ENCODE measurements at places on chromosomes 4 and X.

DNA sequence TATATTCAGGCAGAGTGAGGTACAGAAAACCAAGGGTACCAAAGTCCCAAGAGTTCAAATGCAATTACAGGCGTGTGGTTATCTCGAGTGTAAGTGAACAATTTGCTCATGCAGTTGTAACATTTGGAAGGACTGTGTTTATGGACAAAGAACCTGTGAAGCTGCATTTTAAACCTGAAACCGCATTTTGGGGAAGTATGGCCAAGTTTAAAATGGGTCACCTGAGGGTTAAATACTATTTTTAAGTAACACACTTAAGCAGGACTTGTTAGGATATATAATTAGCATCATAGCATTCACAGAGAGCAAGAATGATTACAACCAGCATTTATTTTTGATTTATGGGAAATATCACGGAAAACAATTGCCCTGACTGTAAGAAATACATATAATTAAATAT, 79.1 kb upstream of the LCORL start:
- DNase-seq, result no peak

- peak; percentile 24 for DNase-seq
These were observed 551 bp downstream of the NPNT start for GRCh38 chr4:105895583-105896460.

GRCh38 chr4:82491251-82491960, 61.0 kb downstream of the ENOPH1 start:
- DNase-seq, result peak; percentile 18

- no peak for DNase-seq
These were observed 223.4 kb upstream of the ATOH1 start for GRCh38 chr4:93605163-93605562.

Data from hindlimb muscle (tissue), 1 donor.